ENCODE measurements at places on chromosomes 6 and 20. TPM values are rescaled to one million over a fixed set of nuclear protein-coding genes. Genes with fewer than 3 reads are reported as not detected.

The NR2E1 gene
- not detected for total RNA-seq

DNA sequence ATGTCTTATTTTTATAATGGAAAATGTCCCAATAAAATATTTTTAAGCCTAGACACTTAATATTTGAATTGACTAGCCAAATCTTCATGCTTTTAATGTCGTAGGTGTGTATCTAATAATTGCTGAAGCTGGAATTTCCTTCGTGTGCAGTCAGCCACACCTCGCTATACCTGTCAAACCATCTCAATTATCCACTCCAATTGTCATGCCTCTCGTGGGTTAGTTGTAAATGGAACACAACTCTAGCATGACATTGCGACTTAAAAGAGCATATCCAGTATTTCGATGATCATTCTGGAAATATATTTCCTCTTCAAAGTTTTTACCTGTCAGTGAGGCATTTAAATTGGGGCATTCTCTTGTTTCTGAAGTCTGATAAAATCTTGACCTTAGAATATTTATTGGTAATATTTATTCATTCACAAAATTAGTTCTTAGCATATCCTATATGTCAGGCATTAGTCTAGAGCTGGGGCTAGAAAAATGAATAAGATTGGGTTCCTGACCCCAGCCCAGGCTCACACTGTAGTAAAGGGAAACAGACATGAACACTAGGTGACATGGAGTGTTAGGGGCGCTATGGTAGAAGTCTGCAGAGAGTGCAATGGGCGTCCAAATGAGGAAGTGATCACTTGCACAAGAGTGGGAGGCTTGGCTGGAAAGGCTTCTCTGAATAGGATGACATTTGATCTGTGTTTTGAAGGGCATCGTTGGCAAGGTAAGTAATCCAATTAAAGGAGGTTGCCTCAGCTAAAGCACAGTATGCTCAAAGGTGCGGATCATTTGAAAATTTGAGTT lies 11.0 kb upstream of the CFAP206 start:
- no peak for DNase-seq

GRCh38 chr6:4004249-4004648 lies 74.7 kb downstream of the FAM217A start:
- no peak for DNase-seq

The IL22RA2 gene
- total RNA-seq: not detected

DNA sequence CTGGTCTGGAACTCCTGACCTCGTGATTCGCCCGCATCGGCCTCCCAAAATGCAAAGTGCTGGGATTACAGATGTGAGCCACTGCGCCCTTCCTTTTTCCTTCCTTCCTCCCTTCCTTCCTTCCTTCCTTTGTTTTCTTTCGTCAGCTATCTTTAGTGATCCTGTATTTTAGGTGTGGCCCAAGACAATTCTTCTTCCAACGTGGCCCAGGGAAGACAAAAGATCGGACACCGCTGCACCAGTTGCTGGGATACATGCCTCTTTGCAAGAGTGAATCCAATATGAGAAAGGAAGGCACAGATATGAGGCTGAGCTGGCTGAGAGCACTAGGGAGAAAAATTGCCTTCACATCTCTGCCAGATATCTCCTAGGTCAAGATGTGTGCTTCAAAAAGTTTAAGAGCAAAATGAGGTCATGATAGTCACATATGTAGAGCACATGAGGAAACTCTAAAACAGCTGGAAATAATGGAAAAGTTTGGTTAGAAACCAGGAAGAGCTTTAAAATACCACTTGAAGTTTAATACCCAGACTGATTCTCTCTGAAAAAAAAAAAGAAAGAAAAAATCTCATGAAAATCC lies 41.8 kb downstream of the OR2B2 start:
- DNase-seq: no peak

The OPRM1 gene
- not detected for total RNA-seq

DNA sequence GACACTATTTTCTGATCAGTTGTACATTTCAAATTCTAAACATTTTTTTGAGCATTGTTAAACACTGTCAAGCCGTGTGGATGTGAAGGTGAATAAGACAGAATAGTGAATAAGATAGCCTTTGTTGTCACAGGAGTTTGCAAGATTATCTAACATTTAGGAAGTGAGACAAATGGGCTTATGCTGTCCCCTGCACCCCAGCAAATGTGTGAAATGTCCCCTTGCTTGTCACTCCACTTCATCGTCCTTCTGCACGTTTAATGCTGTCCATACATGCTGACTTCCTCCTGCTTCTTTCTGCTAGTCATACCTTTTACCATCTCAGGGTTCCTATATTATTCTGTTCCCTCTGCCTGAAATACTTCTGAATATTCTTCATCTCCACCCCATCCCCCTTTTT lies 62.6 kb downstream of the CBFA2T2 start:
- no peak for DNase-seq

The NKX2-4 gene
- total RNA-seq: not detected

- DNase-seq: no peak
These were observed 4.5 kb downstream of the UBE2C start for GRCh38 chr20:45816951-45817350.

The MYH7B gene
- total RNA-seq: 0.51 TPM

GRCh38 chr6:106279179-106279578 lies 46.4 kb downstream of the ATG5 start:
- no peak for DNase-seq

GRCh38 chr6:29791786-29792122 lies 35.9 kb upstream of the HLA-G start:
- no peak for DNase-seq

- no peak for DNase-seq
These were observed 200.6 kb downstream of the MAFB start for GRCh38 chr20:40488401-40488800.

DNA sequence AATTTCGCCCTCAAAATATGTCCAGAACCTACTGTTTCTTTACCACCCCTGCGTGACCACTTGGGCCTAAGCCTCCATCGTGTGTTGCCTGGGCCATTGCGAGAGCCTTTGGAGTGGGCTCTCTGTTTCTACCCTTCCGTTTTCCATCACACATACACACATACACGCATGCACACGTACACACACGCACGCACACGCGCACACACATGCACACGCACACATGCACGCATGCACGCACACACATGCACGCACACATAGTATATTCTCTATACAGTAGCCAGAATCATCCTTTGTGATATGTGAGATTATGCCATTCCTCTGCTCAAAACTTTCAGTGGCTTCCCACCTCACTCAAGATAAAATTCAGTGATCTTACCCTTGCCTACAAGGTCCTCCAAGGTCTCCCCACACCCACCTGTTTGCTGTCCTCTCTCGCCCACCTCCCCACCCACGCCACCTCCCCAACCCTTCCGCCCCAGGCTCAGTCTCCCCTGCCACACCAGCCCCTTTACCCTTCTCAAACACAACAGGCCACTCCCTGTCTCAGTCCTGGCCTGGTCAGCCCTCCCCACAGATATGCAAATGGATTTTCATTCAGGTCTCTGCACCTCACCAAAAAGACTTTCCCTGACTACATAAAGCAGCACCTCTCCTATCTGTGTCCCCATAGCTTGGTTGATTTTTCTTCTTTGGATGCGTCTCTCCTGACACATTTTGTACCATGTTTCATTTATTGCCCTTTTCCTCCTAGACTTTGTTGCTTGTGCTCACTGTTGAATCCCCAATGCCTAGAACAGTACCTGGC lies 559.6 kb downstream of the CD83 start:
- no peak for DNase-seq

The HLA-DOB gene
- 8.2 TPM for total RNA-seq

DNA sequence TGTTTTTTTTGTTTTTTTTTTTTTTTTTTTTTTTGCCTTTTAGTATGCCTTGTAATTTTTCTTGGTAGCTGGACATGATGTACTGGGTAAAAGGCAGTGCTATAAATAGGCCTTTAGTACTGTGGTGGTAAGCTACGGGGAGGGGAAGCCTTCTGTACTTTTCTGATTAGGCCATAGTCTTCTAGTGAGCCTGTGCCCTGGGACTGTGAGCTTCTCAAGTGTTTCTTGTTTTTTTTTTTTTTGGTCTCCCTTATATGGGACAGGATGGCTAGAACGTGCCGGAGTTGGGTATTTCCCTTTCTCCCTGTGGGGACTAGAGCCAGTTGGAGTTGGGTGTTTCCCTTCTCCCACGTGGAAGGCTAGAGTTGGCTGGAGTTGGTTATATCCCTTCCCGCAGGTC lies 59.4 kb upstream of the PRELID3B start:
- no peak for DNase-seq

The ME1 gene
- 0.88 TPM for total RNA-seq

- DNase-seq: no peak
These were observed 56.0 kb downstream of the SMOC2 start for GRCh38 chr6:168496997-168497331.

GRCh38 chr20:13552061-13552460 lies 86.7 kb downstream of the TASP1 start:
- DNase-seq: no peak

DNA sequence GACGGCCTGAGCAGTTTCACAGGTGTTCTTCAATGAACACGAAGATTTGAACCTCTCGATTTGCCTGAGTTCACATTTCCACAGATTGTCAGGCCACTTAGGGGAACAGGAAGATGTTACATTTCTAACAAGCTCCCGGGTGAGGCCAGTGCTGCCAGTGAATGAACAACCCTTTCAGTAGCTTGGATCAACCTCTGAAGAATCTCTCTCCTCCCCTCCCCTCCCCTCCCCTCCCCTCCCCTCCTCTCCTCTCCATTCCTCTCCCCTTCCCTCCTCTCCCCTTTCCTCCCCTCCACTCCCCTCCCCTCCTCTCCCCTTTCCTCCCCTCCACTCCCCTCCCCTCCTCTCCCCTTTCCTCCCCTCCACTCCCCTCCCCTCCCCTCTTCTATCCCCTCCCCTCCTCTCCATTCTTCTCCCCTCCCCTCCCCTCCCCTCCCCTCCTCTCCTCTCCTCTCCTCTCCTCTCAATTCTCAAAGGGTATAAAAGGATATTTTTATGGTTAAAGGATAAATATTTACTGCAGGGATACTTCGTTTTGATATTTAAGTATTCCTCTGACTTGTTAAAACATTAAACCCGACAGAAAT lies 114.1 kb upstream of the INSM1 start:
- DNase-seq: no peak

DNA sequence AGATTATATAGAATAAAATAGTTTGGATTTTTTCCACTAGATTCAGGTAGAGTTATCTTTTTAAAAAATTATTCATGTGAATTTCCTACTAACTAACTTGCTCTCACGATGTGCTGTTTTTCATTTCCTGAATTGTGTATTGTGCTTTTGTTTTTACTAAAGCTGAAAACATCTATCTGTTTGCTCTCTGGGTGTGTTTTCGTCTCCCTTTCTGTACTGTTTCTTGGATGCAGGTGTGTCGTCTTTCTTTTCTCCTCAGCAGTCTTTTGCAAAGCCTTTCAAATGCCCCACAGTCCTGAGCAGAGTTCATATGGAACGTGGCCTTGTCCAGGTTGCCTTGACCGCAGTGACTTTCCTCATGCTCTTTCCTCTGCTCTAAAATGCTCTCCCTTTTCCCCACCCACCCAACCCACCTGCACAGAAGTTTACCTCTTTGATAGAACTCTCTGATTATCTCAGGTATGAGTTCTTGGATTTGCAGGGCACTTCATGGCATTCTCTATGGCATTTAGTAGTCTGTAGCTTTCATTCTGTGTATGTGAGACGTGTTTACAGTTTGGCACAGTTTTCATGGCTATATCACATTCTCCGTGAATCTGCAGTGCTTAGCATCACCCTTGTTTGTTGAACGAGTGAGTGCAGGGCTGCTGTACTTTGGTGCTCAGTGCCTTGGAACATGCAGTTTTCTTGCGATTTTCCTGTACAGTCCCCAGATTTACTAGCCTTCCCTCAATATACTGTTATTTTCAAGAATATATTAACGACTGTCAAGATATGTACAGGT lies 77.1 kb downstream of the FARS2 start:
- DNase-seq: no peak

DNA sequence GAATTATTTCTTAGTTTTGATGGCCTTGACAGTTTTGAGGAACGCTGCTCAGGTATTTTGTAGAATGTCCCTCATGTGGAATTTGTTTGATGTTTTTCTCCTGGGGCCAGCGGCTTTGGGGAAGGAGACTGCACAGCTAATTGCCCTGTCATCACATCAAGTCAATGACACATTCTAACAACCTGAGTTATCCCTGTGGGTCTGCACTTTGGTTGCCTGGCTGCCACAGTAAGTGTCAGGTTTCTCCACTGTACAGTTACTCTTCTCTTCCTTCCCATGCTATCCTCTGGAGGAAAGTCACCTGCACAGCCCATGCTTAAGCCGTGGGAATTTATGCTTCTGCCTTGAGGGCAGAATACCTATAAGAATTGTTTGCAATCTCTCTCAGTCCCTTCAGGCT lies 1.4 kb upstream of the TREML4 start:
- no peak for DNase-seq

DNA sequence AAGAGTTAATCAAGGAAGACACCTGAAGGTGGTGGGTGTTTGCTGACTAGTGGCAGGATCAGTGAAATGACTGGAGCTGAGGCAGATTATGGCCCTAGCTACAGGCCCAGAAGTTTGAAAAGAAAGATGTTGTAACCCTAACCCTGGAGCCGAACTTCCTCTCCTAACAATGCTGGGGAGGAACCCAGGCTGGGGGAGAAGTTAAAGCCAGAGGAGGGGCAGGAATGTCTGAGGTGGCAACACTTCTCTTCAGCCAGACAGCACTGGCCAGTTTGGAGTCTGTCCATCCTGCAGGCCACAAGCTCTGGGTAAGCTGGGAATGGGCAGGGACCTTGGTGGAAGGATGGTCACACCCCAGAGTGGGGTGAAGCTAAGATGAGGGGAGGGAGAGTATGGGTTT lies at the start of gene LST1:
TSS of gene LST1 (plus strand) at position 270 of the 400 bp plus-strand sequence. CDS start 1,023 bp downstream, outside the sequence.
- DNase-seq: no peak

The MAS1 gene
- total RNA-seq: not detected

The TXLNB gene
- total RNA-seq: 0.41 TPM

GRCh38 chr6:34174846-34175399 lies 29.0 kb upstream of the GRM4 start:
- DNase-seq: no peak

The FAM162B gene
- total RNA-seq: not detected

The SNAP25 gene
- total RNA-seq: not detected

The CDH26 gene
- 3.5 TPM for total RNA-seq

- no peak for DNase-seq
These were observed 662 bp downstream of the ENTPD6 start for GRCh38 chr20:25195962-25196785.

- no peak for DNase-seq
These were observed 43.6 kb downstream of the REPS1 start for GRCh38 chr6:138944412-138944811.

- DNase-seq: no peak
These were observed 16.2 kb downstream of the L3MBTL3 start for GRCh38 chr6:130034378-130035146.

The PAK5 gene
- not detected for total RNA-seq

GRCh38 chr20:7989379-7989778 lies 30.2 kb downstream of the TMX4 start:
- no peak for DNase-seq

The KCNB1 gene
- 0.13 TPM for total RNA-seq

GRCh38 chr6:139529420-139529819 lies 155.0 kb upstream of the CITED2 start:
- DNase-seq: no peak

DNA sequence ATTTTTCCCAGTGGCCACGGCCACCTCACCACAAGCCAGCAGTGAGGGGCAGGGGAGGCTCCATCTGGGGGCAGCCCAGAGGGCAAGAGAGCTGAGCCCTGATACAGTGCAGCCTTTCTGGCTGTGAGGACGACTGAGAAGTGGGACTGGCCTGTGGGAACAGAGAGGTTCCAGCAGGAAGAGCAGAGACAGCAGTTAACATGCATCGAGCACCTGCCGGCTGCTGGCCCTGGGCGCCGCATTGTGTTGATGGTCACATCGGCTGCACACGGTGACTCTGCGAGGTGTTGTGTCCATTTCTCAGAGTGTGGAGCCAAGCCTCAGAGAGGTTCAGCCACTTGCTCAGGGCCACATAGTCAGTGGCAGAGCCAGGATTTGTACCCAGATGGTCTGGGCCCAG lies 9.8 kb downstream of the FOXS1 start:
- DNase-seq: no peak

Measured in T-cell (primary cell).